ENCODE measurements at places on chromosomes 6 and 20. TPM values are rescaled to one million over a fixed set of nuclear protein-coding genes. Genes with fewer than 3 reads are reported as not detected.

SUMO4 gene
- total RNA-seq, result 1.1 TPM

ULBP3 gene
- 2.4 TPM for total RNA-seq

TBX18 gene
- total RNA-seq, result 10.1 TPM

CRNKL1 gene
- total RNA-seq, result 16.4 TPM

BPIFB4 gene
- not detected for total RNA-seq

GRCh38 chr6:131470534-131470933, 102.5 kb upstream of the ARG1 start:
- no peak overlapping the region for H3K27ac ChIP-seq
- H3K36me3 ChIP-seq, result no peaks in the 10 kb centered on the region
- no peak overlapping the region for H3K4me3 ChIP-seq
- no peaks in the 10 kb centered on the region for H3K4me1 ChIP-seq
- DNase-seq, result no peak
- H3K27me3 ChIP-seq, result no peaks in the 10 kb centered on the region

DNA sequence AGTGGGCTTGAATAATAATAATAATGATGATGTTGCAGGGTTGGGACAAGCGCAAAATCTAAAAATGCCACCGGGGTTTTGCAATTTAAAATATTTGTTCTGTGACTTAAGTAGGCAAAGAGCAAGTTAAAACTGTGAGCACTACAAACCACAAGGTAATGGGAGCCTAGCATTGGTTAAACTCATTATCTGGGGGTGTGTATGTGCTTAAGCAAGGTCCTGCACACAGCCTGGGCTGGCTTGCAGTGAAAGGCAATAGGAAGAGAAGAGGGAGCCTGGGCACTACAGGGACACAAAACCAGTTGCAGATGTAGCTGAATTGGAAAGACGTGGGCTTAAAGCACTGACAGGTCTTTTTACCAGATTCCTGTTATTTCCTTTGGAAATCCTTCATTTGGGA, 11.7 kb downstream of the SIM1 start:
- no peaks in the 10 kb centered on the region for H3K36me3 ChIP-seq
- no peak for DNase-seq
- no peaks in the 10 kb centered on the region for H3K27me3 ChIP-seq
- no peak overlapping the region for H3K4me3 ChIP-seq

GRCh38 chr20:57909763-57910331, 200.0 kb upstream of the PMEPA1 start:
- H3K36me3 ChIP-seq, result no peaks in the 10 kb centered on the region
- H3K4me3 ChIP-seq, result no peak overlapping the region
- no peaks in the 10 kb centered on the region for H3K4me1 ChIP-seq
- H3K27me3 ChIP-seq, result no peaks in the 10 kb centered on the region

GRCh38 chr6:47117314-47117713, 75.2 kb upstream of the ADGRF1 start:
- peak overlapping the region; percentile 5 for H3K27ac ChIP-seq
- no peak for DNase-seq
- H3K36me3 ChIP-seq, result no peaks in the 10 kb centered on the region
- no peak overlapping the region for H3K4me3 ChIP-seq
- H3K27me3 ChIP-seq, result no peaks in the 10 kb centered on the region

- no peaks in the 10 kb centered on the region for H3K4me1 ChIP-seq
- no peak overlapping the region for H3K27ac ChIP-seq
- H3K27me3 ChIP-seq, result no peaks in the 10 kb centered on the region
- DNase-seq, result no peak
- H3K4me3 ChIP-seq, result no peak overlapping the region
Observed at GRCh38 chr20:7772371-7772770, 167.9 kb downstream of the HAO1 start.

DNA sequence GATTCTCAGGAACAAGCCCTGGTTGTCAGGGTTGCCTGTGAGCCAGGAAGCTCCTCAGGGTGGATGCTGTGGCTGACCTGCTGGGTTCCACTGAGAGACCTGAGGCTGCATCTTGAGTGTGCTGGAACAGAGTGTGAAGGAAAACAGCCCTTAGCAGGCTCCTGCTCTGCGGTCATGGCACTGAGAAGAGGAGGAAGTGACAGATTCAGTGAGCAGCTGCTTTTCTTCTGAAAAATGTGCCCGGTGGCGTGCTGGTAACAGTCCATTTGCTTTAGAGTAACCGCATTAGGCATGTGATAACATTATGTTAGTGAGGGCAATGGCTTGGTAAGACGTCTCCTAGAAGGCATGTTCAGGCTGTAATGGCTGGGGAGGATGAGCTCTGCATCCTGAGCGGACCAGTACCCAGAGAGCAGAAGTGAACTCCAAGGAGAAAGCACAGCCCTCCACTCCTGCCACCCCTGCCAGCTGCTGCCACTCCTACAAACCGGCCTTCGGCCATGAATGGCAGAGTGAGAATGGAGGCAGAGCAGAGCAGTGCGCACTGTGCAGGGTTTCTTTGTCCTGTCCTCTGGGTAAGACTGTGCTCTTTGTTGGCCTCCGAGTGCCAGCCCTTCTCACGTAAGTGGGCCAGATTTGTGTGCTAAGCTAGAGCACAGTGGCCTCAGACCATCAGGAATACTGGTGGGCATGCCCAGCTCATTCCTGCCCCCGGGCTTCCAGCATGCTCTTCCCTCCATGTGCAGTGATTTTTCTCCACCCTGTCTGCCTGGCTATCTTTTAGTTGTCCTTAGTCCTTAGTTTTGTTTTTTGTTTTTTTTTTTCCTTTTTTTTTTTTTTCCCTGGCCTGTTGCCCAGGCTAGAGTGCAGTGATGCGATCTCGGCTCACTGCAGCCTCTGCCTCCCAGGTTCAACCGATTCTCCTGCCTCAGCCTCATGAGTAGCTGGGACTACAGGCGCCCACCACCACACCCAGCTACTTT, 98.1 kb upstream of the VSTM2L start:
- no peaks in the 10 kb centered on the region for H3K27me3 ChIP-seq
- H3K27ac ChIP-seq, result no peak overlapping the region
- H3K4me1 ChIP-seq, result no peaks in the 10 kb centered on the region
- no peaks in the 10 kb centered on the region for H3K36me3 ChIP-seq
- DNase-seq, result no peak

DNA sequence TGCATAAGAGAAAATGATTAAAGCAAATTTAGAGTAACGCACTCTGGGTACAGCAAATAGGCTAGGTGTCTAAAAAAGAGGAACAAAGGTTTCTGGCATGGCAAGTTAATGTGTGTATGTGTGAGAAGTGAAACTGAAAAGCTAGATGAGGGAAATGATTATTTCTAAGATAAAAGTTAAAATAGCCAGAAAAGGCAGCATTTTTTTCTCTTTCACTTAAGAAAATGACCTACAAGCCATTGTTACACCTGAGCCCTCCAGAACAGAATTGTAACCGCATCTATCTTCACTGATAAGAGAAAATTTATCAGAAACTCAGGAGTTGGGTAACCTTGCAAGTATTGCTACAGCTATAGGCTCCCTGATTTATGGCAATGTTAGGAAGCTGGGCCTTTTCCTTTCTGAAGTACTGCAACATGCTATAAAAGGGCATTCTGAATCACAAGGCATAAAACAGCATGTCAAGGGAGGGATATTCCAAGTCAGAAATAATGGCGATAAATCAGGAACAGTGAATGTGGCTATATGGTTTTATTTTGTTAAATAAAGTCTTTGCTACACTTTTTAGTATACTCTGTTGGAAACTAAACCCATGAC, 395.3 kb downstream of the TBC1D32 start:
- no peaks in the 10 kb centered on the region for H3K4me1 ChIP-seq
- H3K4me3 ChIP-seq, result no peak overlapping the region
- H3K36me3 ChIP-seq, result no peaks in the 10 kb centered on the region

GRCh38 chr6:169724494-169725124, at the start of gene PHF10:
Gene PHF10, minus strand, starts transcription at chr6:169724500. Its CDS starts 569 bp downstream, at chr6:169723931.
- H3K4me1 ChIP-seq, result peaks cover 30% of the 10 kb centered on the region
- H3K27me3 ChIP-seq, result no peaks in the 10 kb centered on the region
- H3K27ac ChIP-seq, result peak within 1 kb of the TSS; percentile 90
- no peak for DNase-seq

GRCh38 chr6:5998711-5999687, 7.7 kb downstream of the NRN1 start:
- peaks cover 7% of the 10 kb centered on the region for H3K27me3 ChIP-seq
- DNase-seq, result no peak
- peak overlapping the region; percentile 36 for H3K4me3 ChIP-seq

GRCh38 chr6:133547136-133547535, 306.0 kb downstream of the EYA4 start:
- H3K27me3 ChIP-seq, result no peaks in the 10 kb centered on the region
- DNase-seq, result no peak
- H3K4me1 ChIP-seq, result no peaks in the 10 kb centered on the region
- no peak overlapping the region for H3K4me3 ChIP-seq
- no peak overlapping the region for H3K27ac ChIP-seq

- H3K4me3 ChIP-seq, result no peak overlapping the region
- no peak overlapping the region for H3K27ac ChIP-seq
- H3K27me3 ChIP-seq, result no peaks in the 10 kb centered on the region
- no peaks in the 10 kb centered on the region for H3K4me1 ChIP-seq
- no peak for DNase-seq
- no peaks in the 10 kb centered on the region for H3K36me3 ChIP-seq
Observed at GRCh38 chr6:14382678-14383236, 265.2 kb downstream of the CD83 start.

- no peak overlapping the region for H3K27ac ChIP-seq
- no peak overlapping the region for H3K4me3 ChIP-seq
- DNase-seq, result no peak
- no peaks in the 10 kb centered on the region for H3K36me3 ChIP-seq
- no peaks in the 10 kb centered on the region for H3K27me3 ChIP-seq
Observed at GRCh38 chr6:90106449-90106848, 190.2 kb downstream of the BACH2 start.

DNA sequence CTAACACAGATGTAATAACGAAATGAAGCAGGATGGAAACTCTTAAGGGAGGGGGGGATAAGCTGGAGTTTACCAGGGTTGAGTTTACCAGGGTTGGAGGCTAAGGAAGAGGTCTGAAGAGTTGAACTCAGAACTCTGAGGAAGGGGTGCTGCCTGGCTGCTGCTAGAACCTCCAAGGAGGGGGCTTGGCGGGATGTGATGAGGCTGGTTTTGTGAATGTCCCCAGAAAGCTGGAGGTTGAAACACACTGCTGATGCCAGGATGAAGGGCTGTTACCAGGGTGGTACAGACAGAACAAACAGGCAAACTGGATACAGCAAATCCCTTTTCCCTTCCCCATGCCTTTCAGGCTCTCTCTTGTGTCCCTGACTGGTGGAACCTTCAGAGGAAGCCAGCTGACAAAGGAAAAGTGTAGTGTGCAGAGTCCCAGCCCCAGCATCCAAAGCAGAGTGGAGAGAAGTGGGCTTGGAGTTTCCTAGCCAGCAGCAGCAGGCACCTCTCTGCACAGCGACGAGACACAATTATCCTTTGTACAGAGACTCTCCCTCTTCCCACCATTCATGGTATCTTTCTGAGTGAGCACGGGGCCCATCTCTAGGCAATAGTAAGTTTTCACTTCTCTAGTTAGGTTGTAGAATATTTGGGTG, 23.7 kb downstream of the UBE2V1 start:
- peaks cover 29% of the 10 kb centered on the region for H3K4me1 ChIP-seq
- no peak overlapping the region for H3K4me3 ChIP-seq
- DNase-seq, result no peak
- peaks cover 15% of the 10 kb centered on the region for H3K36me3 ChIP-seq
- H3K27me3 ChIP-seq, result no peaks in the 10 kb centered on the region
- no peak overlapping the region for H3K27ac ChIP-seq

GRCh38 chr6:78910010-78910409, 42.7 kb downstream of the IRAK1BP1 start:
- H3K4me1 ChIP-seq, result no peaks in the 10 kb centered on the region
- no peak overlapping the region for H3K27ac ChIP-seq
- no peaks in the 10 kb centered on the region for H3K36me3 ChIP-seq
- DNase-seq, result no peak
- no peaks in the 10 kb centered on the region for H3K27me3 ChIP-seq

GRCh38 chr6:26411751-26412150, 9.7 kb downstream of the BTN3A1 start:
- no peaks in the 10 kb centered on the region for H3K36me3 ChIP-seq
- DNase-seq, result no peak
- H3K4me1 ChIP-seq, result no peaks in the 10 kb centered on the region
- no peaks in the 10 kb centered on the region for H3K27me3 ChIP-seq
- no peak overlapping the region for H3K27ac ChIP-seq
- H3K4me3 ChIP-seq, result no peak overlapping the region

DNA sequence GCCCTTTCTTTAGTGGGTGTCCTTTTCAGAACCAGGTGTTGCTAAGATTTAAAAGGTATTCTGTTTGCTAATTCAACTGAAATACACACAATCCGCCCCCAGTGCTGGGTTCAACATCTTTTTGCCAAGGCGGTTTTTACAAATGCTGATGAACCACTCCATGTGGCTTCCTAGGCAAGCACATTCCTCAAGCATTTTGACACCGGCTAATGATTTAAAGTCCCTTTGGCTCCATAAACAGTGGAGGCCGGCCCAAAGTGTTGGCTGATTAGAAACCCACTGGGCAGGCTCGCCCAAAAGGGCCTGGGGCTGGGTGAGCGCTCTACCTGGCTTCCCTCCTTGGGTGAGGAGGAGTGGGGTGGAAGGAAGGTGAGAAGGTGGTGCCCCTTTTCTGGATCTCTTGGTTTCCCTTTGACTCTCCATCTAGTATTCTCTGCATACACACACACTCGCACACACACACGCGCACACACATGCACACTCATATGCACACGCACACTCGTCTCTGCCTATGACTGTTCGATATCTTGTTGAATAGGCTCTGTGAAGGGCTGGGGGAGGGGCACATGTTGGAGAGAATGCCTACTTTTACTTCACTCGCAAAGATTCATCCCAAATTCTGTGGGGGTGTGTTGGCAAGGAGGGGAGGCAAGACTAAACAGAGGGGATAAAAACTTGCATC, 66.7 kb upstream of the ARMC2 start:
- H3K36me3 ChIP-seq, result no peaks in the 10 kb centered on the region
- DNase-seq, result no peak
- no peaks in the 10 kb centered on the region for H3K27me3 ChIP-seq

- H3K27me3 ChIP-seq, result no peaks in the 10 kb centered on the region
- no peak overlapping the region for H3K27ac ChIP-seq
Observed at GRCh38 chr20:8671370-8671961, 397.4 kb upstream of the PLCB4 start.

DNA sequence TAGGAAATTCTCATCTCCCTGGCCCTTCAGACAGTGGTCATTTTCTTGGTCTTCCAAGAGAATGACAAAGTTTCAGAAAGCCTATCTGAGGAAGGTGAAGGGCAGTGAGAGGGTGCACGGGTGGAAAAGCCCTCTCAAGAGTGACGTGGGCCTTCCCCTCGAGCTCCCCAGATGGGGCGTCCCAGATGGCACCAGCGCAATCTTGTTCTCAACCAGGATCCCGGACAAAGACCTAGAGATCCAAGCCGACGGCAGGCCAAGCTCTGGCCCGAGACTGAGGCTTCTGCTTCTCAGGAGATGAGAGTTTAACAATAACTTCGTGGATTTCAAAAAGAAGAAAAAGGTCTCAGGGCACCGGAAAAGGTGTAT, 797 bp upstream of the ZNF133 start:
- H3K27ac ChIP-seq, result peak overlapping the region; percentile 90
- H3K4me3 ChIP-seq, result peak overlapping the region; percentile 95
- H3K27me3 ChIP-seq, result peaks cover 1% of the 10 kb centered on the region
- no peaks in the 10 kb centered on the region for H3K36me3 ChIP-seq
